ENCODE measurements at places on chromosomes 1 and 21. TPM values are rescaled to one million over a fixed set of nuclear protein-coding genes. Genes with fewer than 3 reads are reported as not detected.

The RIPK4 gene
- total RNA-seq: 2.4 TPM

The HSPA13 gene
- 59.1 TPM for total RNA-seq

The PTPN22 gene
- not detected for total RNA-seq

The ASPM gene
- 8.9 TPM for total RNA-seq

The PUM1 gene
- 139 TPM for total RNA-seq

The REN gene
- total RNA-seq: not detected
